GM04503 (cell line): ENCODE measurements at places on chromosomes 5 and 9.

DNA sequence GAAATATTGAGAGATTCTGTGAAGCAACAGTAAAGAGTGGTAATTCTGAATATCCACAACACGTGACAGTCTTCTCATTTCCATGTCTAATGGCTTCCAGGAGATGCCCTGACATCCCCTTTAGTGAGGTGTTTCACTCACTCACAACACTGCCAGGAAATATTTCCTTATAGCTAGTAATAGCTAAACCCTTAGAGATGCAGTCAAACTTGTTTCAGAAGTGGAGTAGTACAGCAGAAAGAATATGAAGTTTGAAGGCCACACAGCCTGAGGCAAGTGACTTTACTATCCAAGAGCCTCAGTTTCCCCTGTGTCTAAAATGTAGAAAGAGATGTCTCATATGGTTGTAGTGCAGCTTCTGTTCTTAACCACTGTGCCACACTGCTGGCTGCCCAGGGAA is 139.2 kb downstream of the CDK5RAP2 start:
- DNase-seq: no peak

DNA sequence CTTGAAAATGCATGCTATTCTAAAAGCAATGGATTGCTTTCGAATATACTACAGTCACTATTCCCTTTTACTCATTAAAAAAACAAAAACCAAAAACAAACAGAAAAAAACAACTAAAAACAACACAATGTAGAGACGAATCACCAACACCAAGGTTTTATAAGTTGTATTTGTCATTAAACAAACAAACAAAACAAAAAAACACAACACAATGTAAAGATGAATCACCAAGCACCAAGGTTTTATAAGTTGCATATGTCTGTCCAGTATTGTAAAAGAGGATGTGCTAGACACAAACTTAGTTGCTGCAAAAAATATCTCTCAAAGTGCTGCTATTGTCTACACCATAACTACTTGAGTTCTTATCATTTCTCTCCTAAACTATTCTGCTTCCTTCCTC is 1269.2 kb downstream of the EFNA5 start:
- DNase-seq: no peak

DNA sequence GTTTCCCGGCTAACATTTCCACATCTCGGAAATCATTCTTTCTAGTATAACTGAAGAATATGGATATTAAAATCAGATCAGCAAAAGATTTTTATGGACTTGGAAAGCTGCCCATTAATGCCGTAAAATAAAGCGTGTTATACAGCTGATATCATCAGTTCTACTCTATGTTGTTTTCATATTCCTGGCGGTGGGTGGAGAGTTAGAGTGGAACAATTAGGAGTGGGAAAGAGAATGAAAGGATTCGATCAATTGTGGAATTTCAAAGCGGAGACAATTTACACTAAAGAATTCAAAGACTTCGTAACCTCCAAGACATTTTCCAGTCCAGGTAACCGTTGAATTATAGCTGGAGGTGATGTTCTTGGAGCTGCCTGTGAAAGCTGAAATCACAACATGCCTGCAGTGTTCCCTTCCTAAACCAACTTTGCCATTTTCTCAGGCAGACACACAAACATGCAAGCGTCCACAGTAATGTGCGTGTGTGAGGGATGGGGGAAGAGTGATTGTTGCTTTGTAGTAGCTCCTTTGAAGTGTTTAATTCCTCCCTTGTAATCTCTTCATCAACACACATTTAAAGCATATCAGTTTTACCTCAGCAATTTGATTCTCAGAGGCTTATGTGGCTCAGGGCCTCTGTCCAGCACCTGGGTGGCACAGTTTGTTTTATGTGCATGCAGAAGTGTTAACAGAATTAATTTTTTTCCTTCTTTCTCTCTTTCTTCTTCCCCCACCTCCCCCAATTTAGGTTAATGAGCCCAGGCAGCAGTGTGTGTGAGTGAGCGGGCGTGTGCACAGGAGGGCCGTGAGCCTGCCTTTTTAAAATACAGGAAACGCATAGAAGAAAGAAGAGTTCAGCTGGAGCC is 544.1 kb downstream of the RAB3C start:
- no peak for DNase-seq

DNA sequence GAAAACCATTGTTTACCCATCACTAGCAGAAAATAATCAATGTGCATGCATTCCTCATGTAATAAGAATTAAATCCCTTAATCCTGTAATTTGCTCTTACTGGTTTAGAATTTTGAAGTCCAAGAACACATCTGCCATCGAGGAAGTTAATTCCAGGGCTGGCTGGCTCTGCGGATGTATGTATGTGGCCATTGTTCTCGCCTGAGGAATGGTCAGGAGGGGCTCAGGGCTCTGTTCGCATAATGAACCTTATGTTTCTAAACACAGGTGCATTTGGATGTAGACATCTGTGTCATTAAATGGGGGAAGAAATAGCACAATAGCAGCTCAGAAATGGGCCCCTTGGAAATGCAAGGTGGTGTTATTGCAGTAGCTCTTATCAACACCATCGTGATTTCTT is 148.6 kb upstream of the GAS1 start:
- no peak for DNase-seq

GRCh38 chr9:118957585-118957984 is 411.6 kb downstream of the BRINP1 start:
- no peak for DNase-seq

- no peak for DNase-seq
Observed at GRCh38 chr5:54619731-54620130, 102.2 kb downstream of the SNX18 start.

- DNase-seq: no peak
Observed at GRCh38 chr5:69414885-69415583, at the start of gene MARVELD2. MARVELD2 (plus strand) TSS chr5:69415116; CDS start chr5:69419386, 4,270 bp downstream.

GRCh38 chr9:33092634-33093033 is 16.2 kb upstream of the SMU1 start:
- DNase-seq: no peak

DNA sequence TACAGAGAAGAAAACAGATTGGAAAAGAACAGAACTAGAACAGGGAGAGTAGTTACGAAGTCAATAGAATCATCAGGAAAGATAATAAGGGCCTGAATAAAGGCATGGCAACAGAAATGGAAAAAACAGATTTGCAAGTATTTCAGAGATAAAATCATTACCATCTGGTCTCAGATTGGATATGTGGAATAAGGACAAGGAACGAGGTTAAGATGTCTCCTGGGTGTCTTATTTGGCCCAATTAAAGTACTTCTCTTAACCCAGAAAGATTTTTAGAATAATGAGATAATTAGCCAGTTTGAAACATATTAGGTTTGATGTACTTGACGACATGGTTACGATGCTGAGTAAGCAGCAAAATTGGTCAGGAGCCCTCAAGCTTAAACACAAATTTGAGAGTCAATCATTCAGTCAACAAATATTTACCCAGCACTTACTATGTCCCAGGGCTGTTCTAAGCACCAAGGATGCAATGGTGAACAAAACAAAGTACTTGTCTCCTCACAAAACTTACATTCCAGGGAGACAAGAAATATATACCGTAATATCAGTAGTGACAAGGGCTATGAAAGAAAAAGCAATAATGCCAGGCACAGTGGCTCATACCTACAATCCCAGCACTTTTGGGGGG is 18.3 kb downstream of the RICTOR start:
- DNase-seq: no peak

- DNase-seq: no peak
Observed at GRCh38 chr5:150642567-150642927, 2.1 kb downstream of the SYNPO start.

- no peak for DNase-seq
Observed at GRCh38 chr5:180548563-180548962, 42.7 kb downstream of the SCGB3A1 start.

DNA sequence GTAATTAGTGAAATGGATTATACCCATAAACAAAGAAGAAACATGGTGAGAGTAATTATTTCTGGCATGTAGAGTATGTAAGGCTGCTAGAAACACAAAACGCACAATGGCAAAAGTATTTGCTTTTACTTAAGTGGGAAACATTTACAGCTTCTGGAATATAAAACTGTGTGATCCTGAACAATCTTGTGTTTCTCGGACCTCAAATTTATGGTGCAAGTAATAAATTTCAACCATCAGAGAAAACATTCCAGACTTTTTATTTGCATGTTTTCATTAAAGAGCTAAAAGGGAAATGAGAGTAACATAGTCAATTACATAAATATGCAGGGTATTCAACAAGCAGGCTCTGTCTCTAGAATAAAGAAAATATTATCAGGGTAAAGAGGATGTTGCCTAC is 17.2 kb upstream of the PRR16 start:
- peak; percentile 72 for DNase-seq

DNA sequence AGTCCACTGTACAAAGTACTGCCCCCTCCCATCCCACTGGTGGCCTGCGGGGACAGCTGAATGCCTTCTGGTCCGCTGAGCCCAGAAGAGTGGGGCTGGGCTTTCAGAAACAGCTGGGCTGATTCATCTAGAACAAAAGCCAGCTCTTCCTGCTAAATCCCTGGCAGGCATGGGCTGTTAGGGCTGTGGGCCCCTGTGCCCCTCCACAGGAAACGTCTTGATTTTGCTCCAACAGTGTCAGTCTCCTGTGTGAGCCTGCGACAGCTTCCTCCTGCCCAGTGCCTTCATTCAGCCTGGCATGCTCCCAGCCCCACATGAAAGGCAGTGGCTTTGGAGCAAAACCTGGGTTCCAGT is 6.9 kb upstream of the GSN start:
- DNase-seq: no peak

DNA sequence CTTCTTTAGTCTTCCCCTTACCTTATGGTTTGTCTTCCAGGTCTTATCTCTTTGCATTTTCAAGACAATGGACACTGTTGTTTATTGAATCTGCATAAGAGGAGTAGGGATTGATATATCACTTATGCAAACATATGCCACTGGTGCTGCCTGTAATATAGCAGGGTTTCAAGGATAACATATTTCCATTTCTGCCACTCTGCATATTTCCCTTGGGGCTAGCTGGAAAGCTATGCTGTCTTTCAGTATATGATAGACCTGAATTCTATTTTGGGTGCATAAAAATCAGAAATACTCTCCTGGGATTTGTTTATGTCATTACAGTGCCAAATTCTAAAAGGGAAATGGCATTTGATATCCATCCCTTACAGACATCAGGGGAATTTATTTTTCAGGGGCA is 400.2 kb downstream of the TLR4 start:
- DNase-seq: no peak

GRCh38 chr5:139692679-139693308 is 44.6 kb downstream of the CXXC5 start:
- no peak for DNase-seq

GRCh38 chr9:114367772-114368569 is 19.8 kb downstream of the AKNA start:
- no peak for DNase-seq

- DNase-seq: no peak
Observed at GRCh38 chr5:173028811-173029327, 27.3 kb upstream of the CREBRF start.

- DNase-seq: no peak
Observed at GRCh38 chr5:139593716-139594319, 32.7 kb downstream of the UBE2D2 start.

- no peak for DNase-seq
Observed at GRCh38 chr5:134420343-134420742, 8.7 kb upstream of the CDKN2AIPNL start.

DNA sequence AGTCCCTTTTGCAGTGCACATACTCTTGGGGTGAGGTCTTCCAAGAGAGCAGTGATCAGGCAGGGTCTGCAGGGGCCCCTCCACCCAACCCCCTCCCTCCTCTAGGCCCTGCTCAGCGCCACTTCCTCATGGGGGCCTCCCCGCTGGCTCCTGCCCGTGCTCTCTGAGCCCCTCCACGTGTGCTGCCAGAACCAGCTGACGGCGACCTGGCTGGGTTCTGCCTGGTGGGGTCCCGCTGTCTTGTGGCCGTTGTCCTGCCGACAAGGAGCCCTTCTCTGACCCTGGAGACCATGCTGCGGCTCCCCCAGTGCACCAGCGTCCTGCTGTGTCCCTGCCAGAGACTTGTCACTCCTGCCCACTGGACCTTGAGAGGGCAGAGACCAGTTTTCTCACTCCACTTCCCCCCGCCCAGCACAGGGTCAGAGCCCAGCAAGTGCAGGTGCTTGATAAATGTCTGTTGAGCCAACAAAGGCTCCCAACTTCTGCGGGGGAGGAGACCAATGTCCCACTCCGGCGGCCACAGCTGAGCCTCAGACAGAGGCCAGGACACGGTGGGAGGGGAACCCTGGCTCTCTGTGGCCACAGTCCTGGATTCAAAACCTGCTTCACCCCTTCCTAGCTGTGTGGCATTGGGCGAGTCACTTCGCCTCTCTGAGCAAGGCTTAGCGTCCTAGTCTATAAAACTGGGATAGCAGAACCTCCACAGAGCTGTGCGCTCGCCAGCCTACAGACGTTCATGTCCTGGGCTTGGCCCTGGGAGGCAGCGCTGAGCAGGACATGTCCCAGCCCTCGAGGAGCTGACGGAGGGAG is 24.8 kb downstream of the SARDH start:
- DNase-seq: no peak

- no peak for DNase-seq
Observed at GRCh38 chr9:16410601-16411280, 459.7 kb downstream of the BNC2 start.

GRCh38 chr9:87545858-87546257 is 48.2 kb downstream of the DAPK1 start:
- DNase-seq: no peak

DNA sequence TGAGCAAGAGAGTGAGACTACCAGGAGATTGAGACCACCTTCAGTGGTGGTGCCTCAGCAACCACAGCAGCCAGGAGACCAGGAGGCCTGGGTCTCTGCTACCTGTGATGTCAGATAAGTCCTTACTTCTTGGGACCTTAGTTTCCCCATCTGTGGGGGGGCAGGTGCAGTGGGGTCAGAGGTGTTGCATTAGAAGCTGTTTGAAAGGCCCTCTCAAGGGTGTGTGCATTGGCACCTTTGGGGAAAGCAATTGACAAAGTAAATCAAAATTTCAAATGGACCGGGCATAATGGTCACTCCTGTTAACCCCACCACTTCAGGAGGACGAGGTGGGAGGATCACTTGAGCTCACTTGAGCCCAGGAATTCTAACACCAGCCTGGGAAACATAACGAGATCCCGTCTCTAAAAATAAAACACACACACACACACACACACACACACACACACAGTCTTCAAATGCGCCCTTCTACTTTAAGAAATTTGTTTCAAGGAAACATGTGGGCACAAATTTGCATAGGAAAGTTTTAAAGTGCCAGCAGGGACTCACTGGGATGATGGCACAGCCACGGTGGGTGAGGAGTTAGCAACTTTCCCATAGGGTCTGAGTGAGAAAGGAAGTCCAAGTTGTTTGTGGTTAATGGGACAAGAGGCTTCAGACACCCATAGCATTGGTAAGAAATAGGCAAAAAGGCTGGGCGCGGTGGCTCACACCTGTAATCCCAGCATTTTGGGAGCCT is 1.3 kb upstream of the AK1 start:
- no peak for DNase-seq

DNA sequence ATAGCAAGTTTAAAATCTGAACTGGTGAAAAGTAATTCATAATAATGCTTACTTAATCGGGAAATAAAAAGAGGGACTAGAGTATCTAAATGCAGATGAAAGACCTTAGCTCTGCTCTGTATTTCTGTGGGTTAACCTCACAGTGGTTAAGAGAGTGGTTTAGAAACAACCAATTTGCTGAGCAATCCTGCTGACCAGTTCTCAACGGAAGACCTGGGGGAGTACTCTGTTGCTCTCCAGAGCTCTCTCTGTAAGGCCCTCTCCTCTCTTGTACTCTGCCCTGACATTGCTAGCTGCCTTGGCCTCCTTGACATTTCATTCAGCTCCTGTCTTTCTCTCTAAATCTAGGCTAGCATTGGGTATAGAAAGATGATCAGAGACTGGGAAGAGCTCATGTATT is 1186.6 kb upstream of the SEMA6A start:
- DNase-seq: no peak
